Spinal cord (tissue), 10 donors: ENCODE measurements at places on chromosomes 5 and 9.

GRCh38 chr5:157350939-157351801 lies 85.2 kb downstream of the CYFIP2 start:
- DNase-seq, result no peak

DNA sequence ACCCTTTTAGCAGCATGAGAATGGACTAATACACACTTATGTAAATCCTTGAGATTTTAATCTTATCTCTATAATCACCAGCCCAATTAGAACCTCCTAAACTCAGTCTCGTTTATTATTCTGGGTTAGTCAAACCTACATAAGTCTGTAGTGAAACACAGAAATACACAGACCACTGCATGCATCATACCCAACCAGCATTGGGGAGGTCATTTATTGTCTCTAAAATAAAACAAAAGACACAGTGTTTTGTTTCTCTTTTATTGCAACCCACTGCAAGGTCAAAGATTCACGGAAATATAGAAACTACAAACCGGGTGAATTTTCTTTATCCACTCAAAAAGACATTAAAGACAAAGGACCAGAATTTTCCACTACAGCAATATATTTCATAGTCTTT lies 188.1 kb upstream of the EFNA5 start:
- no peak for DNase-seq

- no peak for DNase-seq
These were observed 387.7 kb upstream of the CLINT1 start for GRCh38 chr5:158246661-158247060.

DNA sequence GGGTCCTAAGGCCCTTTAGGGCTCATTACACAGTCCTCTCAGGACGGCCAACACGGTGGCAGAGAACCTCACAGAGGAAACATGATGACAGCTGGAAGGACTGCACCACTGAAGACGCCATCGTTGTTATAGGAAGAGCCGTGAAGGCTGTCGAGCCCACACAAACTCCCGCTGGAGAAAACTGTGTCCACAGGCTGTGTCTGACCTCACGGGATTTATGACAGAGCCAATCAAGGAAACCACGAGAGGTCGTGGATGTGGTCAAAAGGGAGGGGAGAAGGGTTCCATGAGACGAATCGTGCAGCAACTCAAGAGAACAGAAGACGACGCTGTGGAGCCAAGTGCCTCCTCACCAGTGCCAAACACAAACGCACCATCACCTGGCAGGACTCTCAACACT lies 12.2 kb downstream of the QSOX2 start:
- no peak for DNase-seq

- DNase-seq, result no peak
These were observed 2.4 kb downstream of the GBA2 start for GRCh38 chr9:35746583-35746982.
